ENCODE measurements at places on chromosomes 5 and 9. TPM values are rescaled to one million over a fixed set of nuclear protein-coding genes. Genes with fewer than 3 reads are reported as not detected.

- no peak for DNase-seq
These were observed 25.3 kb downstream of the STXBP1 start for GRCh38 chr9:127637322-127637847.

DNA sequence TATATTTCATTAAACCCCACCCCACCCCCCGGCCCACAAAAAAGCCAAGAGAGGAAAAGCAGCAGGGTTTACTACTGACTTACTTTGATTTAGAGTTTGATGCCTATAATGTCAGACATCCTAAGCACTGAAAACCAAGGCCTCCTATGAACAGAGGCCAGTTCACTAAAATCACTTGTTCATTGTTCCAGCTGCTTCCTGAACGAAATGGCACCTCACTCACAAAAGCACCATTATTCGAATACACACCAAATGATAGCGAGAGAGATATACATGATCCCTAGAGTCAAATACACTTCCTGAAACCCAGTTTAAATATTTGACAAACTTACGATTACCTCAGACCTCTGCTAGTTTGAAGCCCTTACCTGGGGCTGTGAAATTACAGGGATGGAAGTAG lies 66.6 kb downstream of the LPAR1 start:
- no peak for DNase-seq

DNA sequence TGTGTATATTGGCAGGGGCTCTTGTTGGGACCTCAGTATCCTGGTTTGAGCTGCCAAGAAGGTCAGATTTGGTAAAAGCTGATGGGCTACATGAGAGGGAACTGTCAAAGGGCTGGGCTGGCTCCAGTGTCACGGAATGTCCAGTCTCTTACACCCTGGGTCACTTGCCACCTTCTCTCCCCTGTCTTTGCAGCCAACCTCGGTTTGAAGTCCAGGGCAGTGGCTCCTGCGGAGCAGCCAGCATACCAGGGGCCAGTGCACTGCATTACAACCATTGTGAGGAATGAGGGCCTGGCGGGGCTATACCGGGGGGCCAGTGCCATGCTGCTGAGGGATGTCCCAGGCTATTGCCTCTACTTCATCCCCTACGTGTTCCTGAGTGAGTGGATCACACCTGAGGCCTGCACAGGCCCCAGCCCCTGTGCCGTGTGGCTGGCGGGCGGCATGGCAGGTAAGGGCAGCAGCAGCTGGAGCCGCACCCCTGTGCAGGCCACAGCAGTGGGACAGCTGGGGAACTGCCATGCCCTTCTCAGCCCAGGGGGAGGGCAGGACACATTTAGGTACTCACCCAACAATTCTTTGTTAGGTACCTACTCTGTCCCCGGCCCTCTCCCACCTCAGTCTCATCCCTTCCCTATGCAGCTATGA lies 24.2 kb downstream of the IL9 start:
- DNase-seq: no peak

DNA sequence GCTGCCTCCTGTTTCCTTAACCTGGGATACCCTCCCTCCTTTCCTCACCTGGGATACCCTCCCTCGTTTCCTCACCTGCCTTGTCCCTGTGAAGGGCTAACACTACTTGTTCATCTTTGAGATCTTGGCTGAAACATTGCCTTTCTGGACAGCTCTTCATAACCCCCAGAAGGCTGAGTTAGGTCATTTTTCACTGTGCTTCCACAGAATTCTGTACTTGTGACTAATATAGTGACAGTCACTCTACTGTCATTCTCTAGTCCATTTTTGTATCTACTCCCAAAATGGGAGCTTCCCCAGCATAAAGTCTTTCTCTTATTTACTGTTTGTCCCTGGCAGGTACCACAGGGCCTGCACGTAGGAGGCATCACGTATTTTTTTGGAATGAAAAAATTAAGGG lies 21.5 kb upstream of the DAB2 start:
- DNase-seq: no peak

DNA sequence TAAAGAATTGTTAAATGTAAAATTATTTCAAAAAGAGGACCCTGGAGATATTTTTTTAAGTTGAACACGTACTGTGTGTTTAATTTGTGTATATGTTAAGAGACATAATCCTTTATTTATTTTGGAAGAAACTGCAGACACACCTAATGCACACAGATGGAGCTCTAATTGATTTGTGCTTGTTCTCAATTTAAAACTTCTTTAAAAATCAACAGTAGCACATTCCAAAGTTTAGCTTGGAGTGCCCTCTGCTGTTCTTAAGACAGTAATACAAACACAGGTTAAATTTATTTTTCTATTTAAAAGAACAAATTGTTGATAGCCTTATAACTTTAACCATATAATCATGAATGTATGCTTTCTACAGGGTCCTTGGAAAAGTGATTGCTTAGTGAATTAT lies 277.6 kb upstream of the ADAMTS16 start:
- DNase-seq: peak; percentile 80

GRCh38 chr9:124795881-124796431 lies 19.0 kb downstream of the OLFML2A start:
- DNase-seq: no peak

RXRA gene
- not detected for total RNA-seq

All from Karpas-422 (cell line).